ENCODE measurements at places on chromosomes 2 and 18.

DNA sequence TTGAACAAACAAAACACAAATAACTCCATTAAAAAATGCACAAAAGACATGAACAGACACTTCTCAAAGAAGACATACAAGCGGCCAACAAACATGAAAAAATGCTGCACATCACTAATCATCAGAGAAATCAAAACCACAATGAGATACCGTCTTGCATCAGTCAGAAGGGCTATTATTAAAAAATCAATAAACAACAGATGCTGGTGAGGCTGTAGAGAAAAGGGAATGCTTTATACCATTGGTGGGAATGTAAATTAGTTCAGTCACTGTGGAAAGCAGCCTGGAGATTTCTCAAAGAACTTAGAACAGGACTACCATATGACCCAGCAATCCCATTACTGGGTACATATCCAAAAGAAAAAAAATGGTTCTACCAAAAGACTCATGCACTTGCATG is 37.8 kb downstream of the GPR155 start:
- DNase-seq: no peak

- no peak for DNase-seq
Measured at GRCh38 chr2:189109921-189110397, 69.6 kb downstream of the COL5A2 start.

GRCh38 chr2:36318547-36318946 is 37.0 kb upstream of the CRIM1 start:
- DNase-seq: no peak

GRCh38 chr2:31219131-31219969 is 2.0 kb upstream of the CAPN14 start:
- no peak for DNase-seq

- DNase-seq: no peak
Measured at GRCh38 chr18:59026831-59027410, 112.8 kb upstream of the SEC11C start.

DNA sequence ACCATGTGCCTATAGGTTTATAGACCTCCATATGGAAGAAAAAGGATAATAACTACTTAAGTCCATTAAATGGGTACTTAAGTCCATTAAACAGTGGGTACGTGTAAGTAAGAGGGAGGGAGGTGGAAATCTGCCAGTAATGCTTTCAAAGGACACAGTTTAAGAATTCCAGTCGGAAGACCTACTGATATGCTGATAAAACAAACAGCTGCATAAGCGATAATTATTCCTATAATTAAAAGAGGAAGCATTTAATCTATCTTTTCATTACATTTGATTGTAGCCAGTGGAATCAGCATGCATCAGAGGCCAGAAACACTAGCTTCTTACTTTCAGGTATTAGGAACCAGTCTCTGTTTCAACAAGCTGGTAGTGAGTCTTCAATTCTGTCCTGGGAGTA is 96.4 kb upstream of the DDX18 start:
- no peak for DNase-seq

- no peak for DNase-seq
Measured at GRCh38 chr2:86821306-86821705, 30.6 kb upstream of the CD8A start.

- no peak for DNase-seq
Measured at GRCh38 chr2:223494942-223495341, 107.2 kb downstream of the SCG2 start.

DNA sequence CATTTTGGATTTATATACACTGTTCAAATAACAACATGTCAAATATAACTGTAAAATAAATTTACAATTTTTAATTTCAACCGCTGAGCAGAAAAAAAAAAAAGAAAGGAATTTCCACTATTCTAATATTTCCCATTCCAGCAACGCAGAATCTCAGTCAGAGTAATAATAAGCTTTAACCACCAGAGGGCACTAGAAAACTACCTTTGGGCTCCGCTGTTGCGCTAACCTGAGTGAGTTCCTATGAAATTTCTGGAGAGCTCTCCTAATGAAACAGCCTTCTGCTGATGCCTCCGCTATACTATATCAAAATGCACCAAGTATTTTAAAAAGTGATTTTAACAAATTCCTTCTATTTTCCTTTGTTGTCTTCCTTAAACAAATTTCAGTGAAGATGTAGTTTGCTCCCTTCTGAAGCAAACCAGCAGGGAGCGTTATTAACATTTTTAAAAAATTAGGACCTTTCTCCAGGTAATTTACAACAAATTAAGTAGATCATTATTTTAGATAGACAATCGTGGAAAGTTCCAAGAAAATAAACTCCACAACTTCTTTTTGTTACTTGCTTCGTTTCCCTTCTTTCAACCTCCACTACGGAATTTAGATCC is 23.0 kb downstream of the ERMN start:
- peak; percentile 40 for DNase-seq

- no peak for DNase-seq
Measured at GRCh38 chr2:108920686-108921085, 68.3 kb downstream of the EDAR start.

DNA sequence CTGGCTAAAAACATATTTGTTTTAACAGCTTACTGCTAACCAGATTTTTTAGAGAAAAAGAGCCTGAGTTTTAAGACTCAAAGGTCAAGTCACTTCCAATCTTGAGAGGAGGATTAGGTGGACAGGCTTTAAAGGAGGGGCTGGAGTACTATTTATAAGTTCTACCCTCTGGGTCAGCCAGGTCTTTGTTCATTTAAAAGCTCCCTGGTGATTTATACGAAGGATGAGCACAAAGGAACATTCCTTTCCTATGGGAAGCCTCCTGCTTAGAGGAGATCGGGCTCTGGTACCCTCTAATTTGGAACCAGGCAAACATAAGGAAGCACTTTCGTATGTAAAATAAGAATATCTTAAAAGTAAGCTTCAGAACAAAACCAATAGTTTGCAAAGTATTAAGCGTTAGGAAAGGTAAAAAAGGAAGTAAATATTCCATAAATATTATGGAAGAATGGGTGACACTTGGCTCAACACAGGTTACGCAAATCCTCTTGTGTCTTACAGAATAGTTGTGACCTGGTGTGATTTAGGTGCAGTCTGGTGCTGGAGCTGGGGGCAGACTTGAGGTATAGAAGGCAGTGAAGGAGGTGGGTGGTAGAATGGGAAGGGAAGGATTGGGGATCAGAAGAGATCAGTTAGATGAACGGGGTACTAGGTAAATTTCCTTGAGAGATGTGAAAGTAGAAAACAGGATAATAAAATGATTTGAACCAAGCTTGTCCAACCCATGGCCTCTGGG is 35.6 kb downstream of the PDE6D start:
- DNase-seq: no peak

DNA sequence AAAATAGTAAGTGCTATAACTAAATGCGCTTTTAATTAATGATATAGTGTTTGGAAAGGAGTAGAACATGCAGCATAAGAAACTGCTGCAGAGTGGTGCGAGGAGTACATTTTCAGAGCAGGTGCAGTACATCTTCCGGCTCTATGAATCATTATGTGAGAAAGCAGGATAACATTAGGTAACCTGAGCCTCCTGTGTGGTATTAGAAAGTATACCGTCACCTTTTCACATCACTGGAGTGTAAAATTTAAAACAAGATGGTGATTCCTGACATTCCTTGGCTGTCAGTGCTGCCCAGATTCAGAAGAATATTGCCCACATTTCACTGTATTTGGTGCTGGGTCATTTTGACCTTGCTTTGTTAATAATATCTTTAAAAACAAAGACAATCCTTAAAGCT is 7.8 kb upstream of the DYNC2LI1 start:
- no peak for DNase-seq

- no peak for DNase-seq
Measured at GRCh38 chr2:165373278-165374010, 96.1 kb upstream of the CSRNP3 start.

- DNase-seq: no peak
Measured at GRCh38 chr2:239267288-239267951, 133.4 kb downstream of the HDAC4 start.

- peak; percentile 37 for DNase-seq
Measured at GRCh38 chr18:36688020-36688965, 140.5 kb downstream of the TPGS2 start.

DNA sequence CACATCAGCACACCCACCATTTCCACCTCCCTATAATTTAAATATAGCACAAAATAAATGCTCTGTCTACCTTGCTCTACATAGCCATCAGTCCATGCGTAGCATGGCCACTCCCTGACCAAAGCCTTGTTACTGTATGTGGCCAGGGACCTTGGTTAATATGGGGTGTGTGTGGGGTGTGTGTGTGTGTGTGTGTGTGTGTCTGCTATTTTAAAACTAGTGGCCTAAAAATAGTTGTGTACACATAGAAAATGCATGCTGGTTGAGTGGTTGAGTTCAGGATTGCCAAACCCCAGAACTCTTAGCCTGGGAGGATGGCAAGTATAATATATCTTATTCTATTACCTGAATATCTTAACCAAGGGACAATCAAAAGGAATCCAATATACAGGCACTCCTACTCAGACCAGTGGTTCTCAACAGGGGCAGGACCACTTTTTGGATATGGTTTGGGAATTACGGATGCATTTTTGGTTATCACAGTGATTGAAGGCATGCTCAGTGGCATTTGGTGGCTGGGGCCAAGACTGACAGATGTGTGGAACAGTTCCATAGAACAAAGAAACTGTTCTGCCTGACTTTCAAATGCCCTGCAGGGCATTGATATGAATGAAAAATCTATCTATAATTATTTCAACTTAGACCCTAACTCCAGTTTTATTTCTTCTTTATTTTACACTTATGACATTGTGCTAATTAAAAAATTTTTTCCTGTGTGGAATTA is 72.3 kb upstream of the PSME4 start:
- DNase-seq: no peak

DNA sequence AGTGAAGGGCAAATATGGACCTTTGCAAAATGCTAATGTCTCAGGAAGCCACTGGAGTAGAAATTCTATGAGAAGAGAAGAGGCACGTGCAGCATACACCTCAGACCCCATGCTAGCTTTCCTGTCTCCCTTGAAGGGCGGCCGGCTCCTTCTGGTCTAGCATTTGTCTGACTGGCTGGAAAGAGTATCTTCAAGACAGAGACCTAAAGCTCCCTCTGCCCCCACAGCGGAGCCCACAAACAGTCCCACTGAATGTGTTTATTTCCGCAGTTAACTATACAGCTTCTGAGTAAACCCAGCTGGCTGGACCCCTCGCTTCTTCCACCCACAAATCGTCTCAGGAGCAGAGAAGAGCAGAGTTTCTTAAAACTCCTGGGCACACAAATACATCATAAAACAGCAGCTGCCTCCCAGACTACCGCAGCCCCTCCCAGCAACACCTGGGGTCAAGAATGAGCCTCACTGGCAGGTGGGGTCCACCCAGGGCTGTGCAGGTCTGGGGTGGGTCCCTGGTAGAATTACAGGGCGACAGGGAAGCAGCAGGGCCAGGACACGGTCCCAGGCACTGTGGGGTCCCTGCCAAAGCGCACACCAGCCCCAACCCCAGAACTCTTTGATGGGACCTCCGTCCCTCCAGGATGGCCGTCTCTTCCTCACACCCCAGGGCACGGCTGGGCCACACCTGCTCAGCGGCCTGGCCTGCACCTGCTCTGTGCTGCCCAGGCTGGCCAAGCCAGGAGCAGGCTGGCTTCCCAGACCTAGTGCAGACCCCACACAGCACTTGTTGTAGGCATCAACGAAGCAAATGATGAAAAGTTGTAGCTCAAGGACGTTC is 103.8 kb downstream of the PXDN start:
- DNase-seq: no peak

DNA sequence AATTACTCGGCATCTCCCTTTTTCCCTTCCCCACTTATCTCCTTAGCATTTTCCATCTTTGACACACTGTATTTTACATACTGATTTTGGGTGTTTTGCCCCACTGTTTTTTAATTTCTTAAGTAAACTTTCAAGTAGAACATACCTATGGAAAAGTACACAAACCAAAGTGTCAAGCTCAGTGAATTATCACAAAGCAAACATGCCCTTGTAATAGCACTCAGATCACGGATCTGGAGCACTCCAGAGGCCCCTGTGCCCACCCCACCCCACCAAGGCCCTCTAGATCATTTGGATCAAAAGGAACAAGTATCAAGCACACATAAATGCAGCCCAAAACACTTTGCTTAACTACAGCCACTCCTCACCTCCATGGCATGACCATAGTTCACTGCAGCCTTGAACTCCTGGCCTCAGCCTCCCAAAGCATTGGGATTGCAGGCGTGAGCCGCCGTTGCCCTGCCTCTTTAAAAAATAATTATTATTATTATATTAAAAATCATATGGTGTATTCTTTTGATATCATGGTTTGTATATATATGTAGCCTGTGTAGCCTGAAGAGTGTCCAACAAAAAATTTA is 38.1 kb downstream of the FER1L5 start:
- no peak for DNase-seq

DNA sequence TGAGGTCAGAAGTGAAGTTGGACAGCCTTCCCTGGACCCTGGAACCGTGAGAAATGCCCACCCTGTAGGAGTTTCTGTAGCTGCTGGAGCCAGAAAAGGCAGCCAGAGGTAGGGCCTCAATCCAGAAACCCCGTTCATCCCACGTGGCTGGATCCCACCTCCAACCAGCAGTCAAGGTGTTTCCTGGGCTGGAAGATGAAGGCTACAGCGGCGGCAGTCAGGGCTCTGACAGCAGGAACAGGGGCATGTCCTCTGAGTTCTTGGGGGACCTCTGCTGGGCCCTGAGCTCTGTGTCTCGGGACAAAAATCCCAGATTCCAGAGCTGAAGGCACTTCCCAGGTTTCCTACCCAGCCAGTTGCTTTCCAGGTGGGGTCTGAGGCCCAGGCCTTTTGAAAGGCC is 218.2 kb downstream of the KLHL29 start:
- no peak for DNase-seq

DNA sequence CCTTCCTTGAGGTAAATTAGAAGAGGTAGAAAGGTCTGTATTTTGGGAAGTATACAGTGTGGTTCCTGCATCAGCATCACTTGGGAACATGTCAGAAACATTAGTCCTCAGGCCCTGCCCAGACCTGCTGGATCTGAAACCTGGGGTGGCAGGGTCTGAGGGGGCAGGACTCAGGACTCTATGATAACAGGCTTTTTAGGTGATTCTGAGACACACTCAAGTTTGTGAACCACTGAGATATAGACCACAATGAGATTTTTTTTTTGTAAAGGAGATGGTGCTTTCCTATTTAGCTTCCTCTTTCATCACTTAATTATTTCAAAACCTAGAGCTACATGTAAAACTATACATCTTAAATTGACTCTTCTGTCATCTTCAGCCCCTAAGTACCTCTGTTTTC is 262.7 kb upstream of the SPOPL start:
- no peak for DNase-seq

GRCh38 chr2:122707224-122707824 is 951.9 kb downstream of the TSN start:
- DNase-seq: no peak

DNA sequence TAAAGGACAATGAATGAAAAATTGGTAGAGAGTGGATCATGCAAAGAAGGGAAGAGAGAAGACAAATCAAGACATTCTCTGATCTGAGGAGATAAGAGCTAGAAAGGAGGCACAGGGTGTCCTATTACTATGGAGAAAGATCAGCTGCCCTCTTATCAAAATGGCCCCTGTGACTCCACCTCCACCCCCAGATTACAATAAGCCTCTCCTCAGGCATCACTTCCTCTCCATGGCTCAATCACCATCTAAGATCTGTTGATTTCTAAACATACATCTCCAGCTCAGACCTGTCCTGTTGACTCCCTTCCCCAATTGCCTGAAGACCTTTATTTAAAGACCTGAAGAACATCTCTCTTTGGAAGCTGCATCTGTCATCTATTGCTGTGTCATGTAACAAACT is 43.2 kb downstream of the SP100 start:
- no peak for DNase-seq

- DNase-seq: no peak
Measured at GRCh38 chr2:30398084-30398873, 48.8 kb upstream of the LCLAT1 start.

- no peak for DNase-seq
Measured at GRCh38 chr2:223530811-223531210, 71.3 kb downstream of the SCG2 start.

All from amniotic stem cell (primary cell).